ENCODE measurements at places on chromosomes 11 and 22.

DNA sequence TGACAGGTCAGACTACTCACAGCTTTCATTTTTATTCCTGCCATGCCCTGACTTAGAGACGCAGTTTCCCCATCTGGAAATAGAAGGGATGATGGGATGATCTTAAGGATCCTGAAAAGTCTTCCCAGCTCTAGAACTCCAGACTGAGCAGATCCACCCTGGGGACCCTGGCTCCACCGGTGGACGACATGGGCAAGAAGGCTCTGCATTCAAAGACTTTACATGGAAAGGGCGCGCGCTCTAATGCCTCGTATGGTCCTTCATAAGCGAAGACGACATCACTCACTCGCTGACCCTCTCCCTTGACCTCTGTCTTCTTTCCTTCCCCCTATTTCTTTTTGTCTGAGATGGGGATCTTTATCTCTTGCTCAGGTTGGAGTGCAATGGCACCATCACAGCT, 24.4 kb upstream of the PHF21B start:
- no peak for DNase-seq

DNA sequence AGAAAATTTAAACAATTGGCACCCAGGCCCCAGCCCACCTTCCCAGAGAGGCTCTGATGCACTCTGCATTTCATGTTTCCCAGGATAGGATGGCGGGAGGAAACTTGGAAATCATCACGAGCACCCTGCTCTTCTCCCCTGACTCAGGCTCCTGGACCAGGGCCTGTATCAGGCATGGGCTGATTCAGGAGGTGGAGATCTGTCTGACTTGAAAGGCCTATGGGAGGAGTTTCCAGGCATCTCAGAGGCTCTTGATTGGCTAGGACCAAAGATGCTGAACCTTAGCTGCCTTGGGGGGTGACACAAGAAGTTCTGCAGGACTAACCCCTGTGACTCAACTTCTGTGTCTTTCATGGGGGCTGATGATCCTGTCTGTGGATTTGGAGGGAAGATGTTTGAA, 106.2 kb downstream of the PKNOX2 start:
- no peak for DNase-seq

DNA sequence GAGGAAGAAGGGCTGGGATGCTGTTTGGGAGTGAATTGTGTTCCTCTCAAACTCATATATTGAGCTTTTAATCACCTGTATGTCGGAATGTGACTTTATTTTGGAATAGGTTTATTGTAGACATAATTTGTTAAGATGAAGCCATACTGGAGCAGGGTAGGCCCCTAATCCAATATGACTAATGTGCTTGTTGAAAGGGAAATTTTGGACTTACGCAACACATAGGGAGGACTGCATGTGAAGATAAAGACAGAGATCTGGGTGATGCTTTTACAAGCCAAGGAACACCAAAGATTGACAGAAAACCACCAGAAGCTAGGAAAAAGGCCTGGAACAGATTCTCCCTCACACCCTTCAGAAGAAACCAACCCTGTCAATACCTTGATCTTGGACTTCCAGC, 43.2 kb upstream of the OVCH2 start:
- no peak for DNase-seq

DNA sequence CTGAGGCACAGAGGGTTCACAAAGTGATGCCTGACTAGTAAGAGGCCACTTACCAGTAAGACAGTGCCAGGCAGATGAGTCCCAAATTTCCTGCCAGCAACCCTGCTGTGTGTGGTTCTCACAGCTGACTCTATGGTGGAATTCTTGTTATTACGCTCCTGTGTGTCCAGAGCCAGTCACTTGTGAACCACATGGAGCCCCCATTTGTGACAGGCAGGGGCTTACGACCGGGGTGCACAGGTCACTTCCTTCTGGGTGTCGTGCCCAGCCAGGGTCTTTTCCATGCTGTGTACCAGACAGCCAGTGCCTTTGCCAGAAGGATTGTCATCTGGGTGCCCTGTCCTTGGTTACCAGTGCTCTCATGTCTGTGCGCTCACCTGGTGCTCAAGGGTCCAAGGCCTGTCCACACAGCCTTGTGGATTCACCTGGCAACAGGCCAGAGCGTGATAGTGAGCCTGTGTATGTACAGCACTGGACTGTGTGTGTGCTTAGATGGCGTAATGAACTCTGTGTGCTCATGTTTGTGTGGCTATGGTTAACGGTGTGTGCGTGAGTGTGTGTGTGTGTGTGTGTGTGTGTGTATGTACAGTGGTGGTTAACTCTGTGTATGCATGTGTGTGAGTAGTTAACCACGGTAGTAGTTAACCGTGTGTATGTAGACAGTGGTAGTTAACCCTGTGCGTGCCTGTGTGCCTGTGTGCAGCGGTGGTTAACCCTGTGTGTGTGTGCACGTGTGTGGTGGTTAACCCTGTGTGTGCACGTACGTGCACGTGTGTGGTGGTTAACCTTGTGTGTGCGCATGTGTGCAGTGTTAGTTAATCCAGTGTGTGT, 18.6 kb downstream of the GRAMD4 start:
- no peak for DNase-seq

GRCh38 chr11:95335989-95336388, 105.0 kb upstream of the SESN3 start:
- no peak for DNase-seq

GRCh38 chr11:110757066-110757465, 44.8 kb upstream of the ARHGAP20 start:
- no peak for DNase-seq

DNA sequence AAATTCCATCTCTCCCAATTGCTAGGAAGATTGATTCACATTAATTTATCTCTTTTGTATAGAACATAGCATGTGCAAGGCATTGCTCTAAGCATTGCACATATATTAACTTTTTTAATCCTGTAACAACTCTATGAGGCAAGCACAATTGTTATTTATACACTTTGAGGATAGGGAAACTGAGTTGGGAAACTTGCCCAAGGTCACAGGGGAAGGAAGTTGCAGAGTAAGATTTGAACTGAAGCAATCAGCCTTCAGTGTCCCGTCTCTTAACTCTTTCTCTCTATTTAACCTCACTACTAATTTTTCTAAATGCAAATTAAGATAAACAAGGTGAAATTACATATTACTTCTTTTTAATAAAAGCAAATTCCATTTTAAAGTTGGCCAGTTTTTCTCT, 22.2 kb downstream of the OR56B4 start:
- DNase-seq, result no peak

DNA sequence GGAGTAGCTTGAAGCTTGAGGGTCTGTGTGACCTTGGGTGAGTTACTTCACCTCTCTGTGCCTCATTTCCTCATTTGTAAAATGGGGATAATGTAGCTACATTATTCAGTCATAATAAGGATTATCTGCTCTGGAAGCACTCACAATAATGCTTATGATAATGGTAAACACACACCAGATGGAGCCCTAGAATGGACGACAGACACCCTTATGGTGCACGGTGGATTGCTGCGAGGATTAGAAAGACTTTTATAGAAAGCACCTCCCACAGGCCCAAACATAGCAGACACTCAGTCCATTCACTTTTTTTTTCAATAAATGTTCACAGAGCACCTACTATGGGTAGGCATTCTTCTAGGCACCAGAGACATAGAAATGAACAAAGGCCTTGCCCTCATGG, 53.8 kb downstream of the LARGE1 start:
- no peak for DNase-seq

- no peak for DNase-seq
Observed at GRCh38 chr11:33248416-33248971, 8.7 kb upstream of the HIPK3 start.

GRCh38 chr11:26247340-26247739, 84.6 kb upstream of the ANO3 start:
- no peak for DNase-seq

DNA sequence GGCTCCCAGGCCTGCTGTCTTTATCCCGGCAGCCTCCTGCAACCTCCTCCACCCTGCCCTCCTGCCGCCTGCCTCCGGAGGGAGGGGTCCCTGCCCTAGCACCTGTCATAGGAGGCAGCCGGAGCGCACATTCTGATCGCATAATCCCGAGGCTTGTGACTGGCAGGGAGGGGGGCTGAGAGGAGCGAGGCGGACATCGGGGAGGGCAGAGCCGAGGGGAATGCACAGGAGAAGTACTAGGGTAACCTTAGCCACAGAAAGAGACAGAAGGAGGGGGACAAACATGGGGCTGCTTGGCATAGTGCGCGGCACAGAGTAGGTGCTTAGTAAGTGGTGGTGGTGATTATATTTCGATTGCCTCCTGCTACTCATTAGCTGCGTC, 9.2 kb upstream of the ALX4 start:
- no peak for DNase-seq

DNA sequence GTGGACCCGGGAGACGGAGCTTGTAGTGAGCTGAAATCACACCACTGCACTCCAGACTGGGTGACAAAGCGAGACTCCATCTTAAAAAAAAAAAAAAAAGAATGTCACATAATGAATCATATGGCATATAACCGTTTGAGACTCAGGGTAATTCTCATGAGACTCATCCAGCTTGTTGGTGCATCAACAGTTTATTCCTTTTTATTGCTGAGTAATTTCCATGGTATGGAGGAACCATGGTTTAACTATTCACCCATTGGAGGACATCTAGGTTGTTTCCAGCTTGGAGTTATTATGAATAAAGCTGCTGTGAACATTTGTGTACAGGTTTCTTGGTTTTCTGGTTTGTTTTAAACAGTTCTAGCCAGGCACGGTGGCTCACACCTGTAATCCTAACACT, 25.3 kb downstream of the PPARA start:
- DNase-seq, result no peak

GRCh38 chr11:116928102-116928777, 90.8 kb upstream of the APOA1 start:
- no peak for DNase-seq

- no peak for DNase-seq
Observed at GRCh38 chr11:119982517-119983239, 155.2 kb downstream of the TRIM29 start.

GRCh38 chr11:78926633-78927338, 352.1 kb upstream of the NARS2 start:
- no peak for DNase-seq

DNA sequence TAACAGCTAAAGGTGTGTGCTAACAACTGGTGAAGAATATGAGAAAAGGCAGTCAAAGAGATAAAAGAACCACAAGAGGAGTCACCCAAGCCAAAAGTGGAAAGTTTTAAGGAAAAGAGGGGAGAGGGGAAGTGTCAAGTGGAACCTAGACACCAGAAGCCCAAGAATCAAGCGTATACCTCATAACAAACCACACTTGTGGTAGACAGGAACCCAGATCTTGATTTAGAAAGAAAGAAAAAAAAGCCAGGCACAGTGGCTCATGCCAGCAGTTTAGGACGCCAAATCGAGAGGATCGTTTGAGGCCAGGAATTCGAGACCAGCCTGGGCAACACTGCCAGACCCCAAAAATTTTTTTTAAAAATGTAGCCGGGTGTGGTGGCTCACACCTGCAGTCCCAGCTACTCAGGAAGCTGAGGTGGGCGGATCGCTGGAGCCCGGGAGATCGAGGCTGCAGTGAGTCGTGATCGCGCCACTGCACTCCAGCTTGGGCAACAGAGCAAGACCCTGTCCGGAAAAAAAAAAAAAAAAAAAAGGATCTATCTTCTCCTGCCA, 877 bp downstream of the SLC25A17 start:
- DNase-seq, result no peak

GRCh38 chr11:35812828-35813227, 131.0 kb upstream of the LDLRAD3 start:
- no peak for DNase-seq
